ENCODE measurements at places on chromosomes 2 and 18. TPM values are rescaled to one million over a fixed set of nuclear protein-coding genes. Genes with fewer than 3 reads are reported as not detected.

Gene RNASEH1
- 10.4 TPM for total RNA-seq

DNA sequence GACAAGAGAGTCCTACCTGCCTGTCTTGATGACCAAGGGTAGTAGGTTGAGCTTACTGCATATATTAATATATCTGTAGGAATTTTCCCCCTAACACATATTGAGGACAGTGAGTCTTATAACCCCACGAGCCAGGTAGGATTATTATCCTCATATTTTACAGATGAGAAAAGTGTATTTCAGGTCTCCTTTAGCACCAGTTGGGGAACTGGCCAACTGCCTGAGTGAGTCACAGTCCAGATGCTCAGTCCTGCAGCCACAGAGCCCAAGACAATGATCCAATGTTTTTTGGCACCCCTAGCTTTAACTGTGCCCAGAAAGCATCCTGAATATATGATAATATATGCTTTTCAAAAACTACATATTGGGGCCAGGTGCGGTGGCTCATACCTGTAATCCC, 30.8 kb upstream of the GLS start:
- no peak for DNase-seq
- no peak overlapping the region for H3K4me3 ChIP-seq
- H3K27ac ChIP-seq: no peak overlapping the region
- no peaks in the 10 kb centered on the region for H3K36me3 ChIP-seq
- no peaks in the 10 kb centered on the region for H3K4me1 ChIP-seq
- no peaks in the 10 kb centered on the region for H3K27me3 ChIP-seq

Gene PPP1R1C
- total RNA-seq: 22.2 TPM

Gene LBX2
- 6.3 TPM for total RNA-seq

- no peak overlapping the region for H3K4me3 ChIP-seq
- peaks cover 21% of the 10 kb centered on the region for H3K4me1 ChIP-seq
- H3K27ac ChIP-seq: peak overlapping the region; percentile 61
Measured at GRCh38 chr18:77208964-77209363, 40.7 kb upstream of the GALR1 start.

GRCh38 chr2:200653021-200653420, 67.2 kb downstream of the AOX1 start:
- peaks cover 57% of the 10 kb centered on the region for H3K4me1 ChIP-seq
- no peak for DNase-seq
- H3K27me3 ChIP-seq: no peaks in the 10 kb centered on the region
- no peak overlapping the region for H3K4me3 ChIP-seq
- peaks cover 71% of the 10 kb centered on the region for H3K36me3 ChIP-seq

GRCh38 chr2:171726847-171727450, 39.7 kb downstream of the DYNC1I2 start:
- H3K27ac ChIP-seq: no peak overlapping the region
- H3K4me1 ChIP-seq: no peaks in the 10 kb centered on the region
- no peaks in the 10 kb centered on the region for H3K27me3 ChIP-seq
- peaks cover 4% of the 10 kb centered on the region for H3K36me3 ChIP-seq
- no peak overlapping the region for H3K4me3 ChIP-seq

- H3K4me3 ChIP-seq: no peak overlapping the region
- H3K4me1 ChIP-seq: no peaks in the 10 kb centered on the region
- DNase-seq: no peak
- H3K36me3 ChIP-seq: no peaks in the 10 kb centered on the region
- H3K27ac ChIP-seq: no peak overlapping the region
Measured at GRCh38 chr2:12261986-12262680, 454.6 kb upstream of the TRIB2 start.

Gene POTEE
- not detected for total RNA-seq

Gene ELOA2
- not detected for total RNA-seq
